ENCODE measurements at places on chromosomes 13 and 19. TPM values are rescaled to one million over a fixed set of nuclear protein-coding genes. Genes with fewer than 3 reads are reported as not detected.

DNA sequence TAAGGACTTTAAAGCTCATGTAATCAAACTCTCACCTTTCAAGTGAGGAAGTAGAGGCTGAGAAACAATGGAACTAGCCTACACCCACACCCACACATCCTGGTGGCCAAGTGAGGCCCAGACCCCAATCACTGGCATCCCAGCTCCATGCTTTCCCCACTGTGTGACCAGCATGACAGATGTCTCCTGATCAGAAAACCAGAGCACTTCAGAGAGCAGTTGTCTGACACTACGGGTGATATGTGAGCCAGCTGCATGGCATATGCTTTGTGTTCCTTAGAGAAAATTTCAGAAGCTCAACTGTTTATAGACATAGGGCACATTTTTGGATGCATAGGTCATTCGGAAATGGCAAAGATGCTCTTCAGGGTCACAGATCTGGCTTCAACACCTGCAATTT is 315.2 kb downstream of the NDFIP2 start:
- DNase-seq = no peak

GRCh38 chr13:107422421-107422820 is 792.9 kb downstream of the LIG4 start:
- no peak for DNase-seq

GRCh38 chr19:17778251-17778967 is 16.5 kb upstream of the B3GNT3 start:
- DNase-seq = peak; percentile 63

DNA sequence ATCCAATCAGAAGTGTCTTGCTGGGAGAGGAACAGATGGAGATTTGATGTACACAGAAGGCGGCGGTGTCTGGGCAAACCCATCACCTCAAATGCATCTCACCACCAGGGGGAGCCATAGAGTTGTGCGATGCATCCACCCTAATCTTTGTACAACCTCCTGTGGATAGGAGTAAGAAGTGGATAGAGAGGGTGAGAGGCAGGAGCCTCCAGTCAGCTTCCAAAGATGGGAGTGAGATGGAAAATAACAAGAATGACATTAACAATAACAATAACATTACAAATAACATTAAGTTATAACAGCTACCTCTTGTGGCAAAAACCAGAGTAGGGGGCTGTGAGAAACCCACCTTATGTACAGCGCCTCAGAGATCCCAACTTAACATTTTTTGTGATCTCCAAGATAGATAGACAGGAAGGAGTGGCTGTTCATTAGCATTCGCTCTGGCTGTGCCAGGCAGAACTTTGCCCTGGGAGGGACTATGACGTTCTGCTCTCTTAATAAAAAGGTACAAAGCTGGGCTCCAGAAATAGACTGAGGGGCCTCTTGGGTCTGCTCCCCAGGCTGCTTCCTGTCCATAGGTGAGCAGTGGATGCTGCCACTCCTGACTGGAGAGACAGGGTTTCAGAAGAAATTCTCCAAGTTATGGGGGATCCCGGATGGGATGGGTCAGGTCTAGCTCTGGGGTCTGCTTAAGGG is 5.2 kb upstream of the CEACAM18 start:
- DNase-seq = peak; percentile 59

GRCh38 chr13:54611390-54611789 is 1582.8 kb downstream of the OLFM4 start:
- no peak for DNase-seq

DNA sequence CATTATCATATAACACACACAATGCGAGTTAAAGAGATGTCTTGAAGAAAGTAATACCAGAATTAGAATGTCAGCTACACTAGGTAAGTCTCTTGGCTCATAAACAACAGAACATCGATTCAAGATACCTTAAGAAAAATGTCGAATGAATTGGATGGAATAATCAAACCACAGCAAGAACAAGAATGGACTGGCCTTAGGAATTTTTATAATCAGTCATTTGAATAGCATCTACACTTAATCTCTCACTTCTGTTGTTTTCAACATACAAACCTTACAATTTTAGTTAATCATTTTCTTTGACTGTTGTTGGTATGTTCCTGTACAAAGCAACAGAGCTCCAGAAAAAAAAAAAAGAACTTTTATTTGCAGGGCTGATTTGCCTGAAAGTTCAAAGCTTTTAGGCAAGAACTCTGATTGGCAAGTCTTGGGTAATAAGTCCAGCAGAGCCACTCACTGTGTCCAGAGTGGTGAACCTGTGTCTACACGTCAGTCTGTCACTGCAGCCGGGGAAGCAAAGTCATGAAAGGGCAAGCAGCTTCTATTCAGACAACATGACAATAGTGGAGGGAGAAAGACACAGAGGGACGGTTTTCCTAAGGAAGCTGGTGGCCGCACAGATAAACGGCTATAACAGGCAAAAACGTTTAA is 1026.1 kb upstream of the MIR17HG start:
- DNase-seq = no peak

- no peak for DNase-seq
Measured at GRCh38 chr13:32446220-32446619, 18.3 kb upstream of the N4BP2L1 start.

DNA sequence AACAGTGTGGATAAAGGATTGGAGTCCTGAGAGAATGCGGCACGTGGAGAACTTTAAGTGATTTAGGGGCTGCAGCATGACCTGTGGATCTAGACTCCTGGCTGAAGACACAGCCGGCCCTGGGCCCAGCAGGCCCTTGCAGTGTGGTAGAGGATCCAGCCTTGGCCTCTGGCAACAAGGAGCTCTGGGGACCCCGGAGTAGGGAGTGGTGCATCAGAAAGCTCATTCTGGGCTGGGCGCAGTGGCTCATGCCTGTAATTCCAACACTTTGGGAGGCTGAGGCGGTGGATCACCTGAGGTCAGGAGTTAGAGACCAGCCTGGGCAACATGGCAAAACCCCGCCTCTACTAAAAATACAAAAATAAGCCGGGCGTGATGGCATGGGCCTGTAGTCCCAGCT is 76.0 kb downstream of the CHST8 start:
- DNase-seq = no peak

ZSCAN22 gene
- total RNA-seq = 2.4 TPM

MISP gene
- total RNA-seq = 24.1 TPM

All from NCI-H460 (cell line).